Central memory CD8-positive, alpha-beta T cell (primary cell): ENCODE measurements at places on chromosomes 11 and 22.

GRCh38 chr11:72962084-72962483 lies 147.9 kb downstream of the ATG16L2 start:
- DNase-seq: no peak

- no peak for DNase-seq
Observed at GRCh38 chr11:71500601-71501021, 26.5 kb upstream of the KRTAP5-7 start.

DNA sequence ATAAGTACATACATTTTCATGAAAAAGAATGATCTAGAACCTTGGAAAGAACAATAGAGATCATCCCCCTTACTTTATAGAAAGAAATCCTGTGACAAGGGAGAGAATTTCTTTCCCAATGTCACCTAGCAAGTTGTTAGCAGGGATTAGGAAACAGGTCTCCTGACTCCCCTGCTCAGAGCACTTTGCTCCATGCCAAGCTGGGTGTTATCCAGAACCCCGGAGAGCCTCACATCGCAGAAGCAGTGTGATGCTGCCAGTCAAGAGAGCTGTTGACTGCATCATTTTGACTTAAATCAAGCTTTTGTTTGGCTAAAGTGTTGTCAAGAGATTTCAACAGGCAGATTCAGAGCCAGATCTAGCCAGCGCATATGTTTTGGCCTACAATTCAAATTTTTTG lies 3.6 kb upstream of the RRAS2 start:
- DNase-seq: no peak

DNA sequence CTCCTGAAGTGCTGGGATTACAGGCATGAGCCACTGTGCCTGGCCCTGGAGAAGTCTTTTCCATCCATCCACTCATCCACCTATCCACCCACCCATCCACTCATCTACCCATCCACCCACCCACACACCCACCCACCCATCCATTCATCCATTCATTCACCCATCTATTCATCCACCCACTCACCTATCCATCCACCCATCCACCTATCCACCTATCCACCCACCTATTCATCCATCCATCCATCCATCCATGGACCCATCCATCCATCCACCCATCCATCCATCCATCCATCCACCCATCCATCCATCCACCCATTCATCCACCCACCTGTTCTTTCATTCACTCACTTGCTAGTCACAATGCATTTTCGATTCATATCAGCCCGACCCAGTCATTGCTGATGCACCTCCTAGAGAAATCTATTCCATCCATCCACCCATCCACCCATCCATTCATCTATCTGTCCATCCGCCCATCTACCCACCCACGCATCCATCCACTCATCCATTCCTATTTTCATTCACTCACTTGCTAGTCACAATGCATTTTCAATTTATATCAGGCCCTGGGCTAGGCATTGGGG lies 17.7 kb upstream of the SUN2 start:
- no peak for DNase-seq

DNA sequence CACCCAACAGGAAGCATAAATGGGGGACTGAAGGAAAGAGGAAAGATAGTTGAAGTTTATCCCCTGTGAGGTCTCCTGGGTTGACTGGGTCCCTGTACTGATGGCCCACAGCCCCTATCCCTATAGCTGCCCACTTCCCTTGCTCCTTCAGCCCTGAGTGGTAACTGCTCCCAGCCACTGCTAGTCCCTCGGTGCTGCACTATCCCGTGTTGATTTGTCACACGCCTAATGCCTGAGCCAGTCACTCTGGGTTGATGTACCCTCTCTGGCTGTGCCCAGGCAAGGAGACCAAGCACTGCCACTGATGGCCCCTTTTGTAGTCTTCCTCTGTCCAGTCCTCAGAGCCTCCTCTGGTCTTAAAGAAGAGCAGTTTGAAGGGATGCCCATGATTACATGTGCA lies 9.6 kb downstream of the GDPD5 start:
- no peak for DNase-seq
